ENCODE measurements at places on chromosomes 16 and 17. TPM values are rescaled to one million over a fixed set of nuclear protein-coding genes. Genes with fewer than 3 reads are reported as not detected.

The CBFA2T3 gene
- 11.2 TPM for total RNA-seq

DNA sequence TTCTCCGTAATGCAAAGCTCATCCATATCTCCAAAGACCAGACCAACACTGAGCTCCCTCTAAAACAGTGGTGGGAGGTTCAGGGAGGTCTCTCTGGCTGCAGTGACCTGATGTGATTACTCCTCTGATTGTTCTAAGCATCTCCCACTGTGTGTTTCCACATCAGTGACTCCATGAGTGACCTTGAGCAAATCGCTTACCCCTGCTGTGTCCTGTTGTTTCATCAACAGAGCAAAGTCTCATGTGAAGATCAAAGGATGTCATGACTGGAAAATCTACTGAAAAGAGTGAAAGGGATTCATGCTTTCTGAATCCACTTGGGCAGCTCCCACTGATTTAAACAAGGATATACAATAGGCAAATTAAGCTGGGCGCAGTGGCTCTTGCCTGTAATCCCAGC lies 352.9 kb downstream of the TMEM114 start:
- DNase-seq = no peak

The SLC2A4 gene
- 0.19 TPM for total RNA-seq

DNA sequence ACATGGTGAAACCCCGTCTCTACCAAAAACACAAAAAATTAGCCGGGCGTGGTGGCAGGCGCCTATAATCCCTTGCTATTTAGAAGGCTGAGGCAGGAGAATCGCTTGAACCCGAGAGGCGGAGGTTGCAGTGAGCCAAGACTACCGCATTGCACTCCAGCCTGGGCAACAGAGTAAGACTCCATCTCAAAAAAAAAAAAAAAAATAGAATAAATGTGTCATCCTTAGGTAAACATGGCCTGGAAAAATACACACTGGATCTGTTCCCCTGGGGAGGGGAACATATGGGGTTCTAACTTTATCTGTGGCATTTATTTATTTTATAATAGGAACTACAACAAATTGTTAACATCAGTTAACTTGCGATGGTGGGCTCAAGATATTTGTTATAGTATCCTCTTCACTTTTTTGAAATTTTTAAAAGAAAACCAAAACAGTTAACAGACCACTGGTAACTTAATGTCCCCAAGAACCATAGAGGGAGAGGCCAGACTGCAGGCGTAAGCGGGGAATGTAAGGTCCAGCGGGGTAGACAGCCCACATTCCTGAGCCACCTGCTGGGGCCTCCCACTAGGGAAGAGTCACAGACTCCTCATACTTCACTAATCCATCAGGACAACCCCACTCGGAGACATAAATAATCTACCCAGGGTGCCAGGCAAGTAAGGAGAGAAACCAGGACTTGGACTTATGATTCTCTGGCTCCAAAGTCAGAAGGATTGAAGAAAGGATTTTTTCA lies 12.5 kb upstream of the TXNDC11 start:
- no peak for DNase-seq

DNA sequence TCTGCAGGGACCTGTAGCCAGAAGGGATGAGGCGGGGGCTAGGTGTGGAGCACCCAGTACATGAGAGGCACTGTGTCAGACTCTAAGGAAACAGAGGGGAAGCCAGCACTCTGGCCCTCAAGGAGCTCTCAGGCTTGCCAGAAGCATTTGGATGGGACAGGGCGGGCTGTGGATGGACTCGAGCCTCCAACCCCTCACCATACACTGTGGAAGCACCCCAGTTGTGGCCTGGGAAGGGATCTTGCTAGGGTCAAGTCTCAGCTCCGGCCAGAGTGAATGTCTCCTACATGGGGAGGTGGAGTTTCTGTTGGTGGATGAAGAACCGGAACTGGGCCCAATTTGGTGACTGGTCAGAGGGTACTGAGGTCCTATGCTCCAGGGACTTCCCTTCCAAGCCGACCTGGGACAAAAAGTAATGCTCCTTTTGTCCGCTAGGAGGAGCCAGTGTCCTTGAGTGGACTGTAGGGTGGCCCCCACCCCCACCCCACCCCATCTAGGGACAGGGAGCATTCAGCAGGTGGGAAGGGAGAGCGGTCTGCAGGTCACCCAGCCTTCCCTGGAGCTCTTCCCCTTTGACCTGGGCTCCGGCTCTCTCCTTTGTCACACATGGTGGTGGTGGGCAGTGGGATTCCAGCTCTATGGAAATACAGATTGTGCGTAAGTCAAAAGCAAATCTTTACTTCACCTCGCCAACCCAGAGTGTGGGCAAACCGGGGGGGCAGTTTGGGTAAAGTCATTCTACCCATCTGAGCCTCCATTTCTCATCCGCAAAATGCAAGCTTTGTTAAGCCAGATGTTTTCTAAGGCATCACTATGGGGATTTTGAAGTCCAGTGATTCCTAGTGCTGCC lies 20.4 kb upstream of the PHB1 start:
- peak; percentile 38 for DNase-seq

The CMTM1 gene
- total RNA-seq = 5.1 TPM

GRCh38 chr17:64686705-64687104 lies 24.6 kb upstream of the SMURF2 start:
- DNase-seq = no peak

- DNase-seq = no peak
Observed at GRCh38 chr17:55186937-55187770, 77.6 kb upstream of the HLF start.

The MIS12 gene
- total RNA-seq = 31.2 TPM

GRCh38 chr16:47051031-47051430 lies 77.6 kb upstream of the DNAJA2 start:
- no peak for DNase-seq

DNA sequence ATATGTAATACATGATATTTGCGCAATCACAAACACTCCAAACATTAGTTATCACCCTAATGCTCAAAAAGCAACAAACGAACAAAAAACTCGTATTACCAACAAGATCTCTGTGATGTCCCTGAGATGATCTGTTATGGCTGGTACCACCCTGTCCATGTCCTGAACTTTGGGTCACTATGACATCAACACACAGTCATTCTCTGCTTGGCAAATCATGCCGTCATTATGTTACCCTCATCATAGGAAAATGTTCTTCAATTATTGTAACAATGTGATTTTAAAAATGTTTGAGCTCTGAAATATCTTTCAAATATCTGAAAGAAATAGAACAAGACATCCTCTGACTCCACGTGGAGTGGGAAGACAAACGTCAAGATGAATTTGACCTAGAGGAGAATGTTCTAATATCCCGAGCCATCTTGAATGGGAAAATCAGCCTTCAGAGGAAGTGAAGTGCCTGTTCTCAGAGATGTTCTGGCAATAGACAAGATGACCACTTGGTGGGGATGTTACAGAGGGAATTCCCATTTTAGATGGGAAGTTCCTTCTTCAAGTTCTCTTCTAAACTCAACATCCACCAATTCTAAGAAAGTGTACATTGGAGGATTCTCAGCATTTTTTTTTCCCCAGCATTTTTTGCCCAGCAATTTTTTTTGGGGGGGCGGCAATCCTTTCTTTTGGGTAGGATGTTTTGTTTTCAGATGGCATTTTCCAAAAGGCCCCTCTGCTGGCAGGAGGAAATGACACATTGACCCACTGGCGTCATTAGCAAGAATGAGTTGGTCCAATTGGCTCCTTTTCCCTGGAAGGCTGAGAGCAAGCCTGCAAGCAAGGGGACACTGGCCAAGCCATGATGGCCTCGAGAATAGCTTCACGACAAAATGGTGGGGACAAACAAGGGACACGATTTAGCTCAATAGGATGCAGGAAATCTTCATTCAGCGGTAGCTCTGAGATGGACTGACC lies 3.7 kb upstream of the HSD17B2 start:
- no peak for DNase-seq

The ADAP2 gene
- 8.1 TPM for total RNA-seq

DNA sequence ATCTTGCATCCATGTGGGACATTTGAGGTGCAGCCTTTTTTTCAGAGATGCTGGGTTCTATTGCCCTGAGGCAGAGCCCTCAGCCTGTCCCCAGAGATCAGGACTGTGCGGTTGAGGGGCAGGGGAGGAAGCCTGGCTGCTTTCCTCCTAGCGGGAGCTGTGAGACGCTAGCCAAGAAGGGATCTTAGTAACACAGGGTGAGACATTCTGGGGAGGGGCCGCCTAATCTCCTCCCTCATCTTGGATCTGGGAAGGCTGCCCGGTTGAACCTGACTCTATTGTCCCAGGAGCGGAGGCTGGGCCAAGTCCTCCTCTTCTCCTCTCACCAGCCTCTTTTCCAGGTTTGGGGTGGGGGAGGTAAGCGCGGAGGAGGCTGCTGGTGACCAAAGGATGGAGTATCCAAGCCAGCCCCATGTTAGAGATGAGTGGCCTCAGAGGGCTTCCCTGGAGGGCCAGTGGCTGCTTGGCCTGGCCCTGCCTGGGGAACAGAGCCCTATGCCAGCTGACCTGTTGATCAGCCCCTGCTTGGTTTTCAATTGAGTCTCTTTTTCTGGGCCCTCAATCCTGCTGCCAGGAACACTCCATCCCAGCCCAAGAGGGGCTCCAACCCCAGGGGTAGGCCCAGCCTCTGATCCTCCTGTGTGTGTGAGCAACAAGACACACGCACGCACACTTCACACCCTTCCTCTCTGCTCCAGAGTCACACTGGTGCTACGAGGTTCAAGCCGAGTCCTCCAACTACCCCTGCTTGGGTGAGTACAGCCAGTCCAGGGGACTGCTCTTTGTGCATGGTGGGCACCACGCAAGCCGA lies 5.0 kb downstream of the CA4 start:
- no peak for DNase-seq

- no peak for DNase-seq
Observed at GRCh38 chr16:5621826-5622225, 524.2 kb upstream of the EEF2KMT start.

- no peak for DNase-seq
Observed at GRCh38 chr17:45315648-45316433, 979 bp downstream of the MAP3K14 start.

DNA sequence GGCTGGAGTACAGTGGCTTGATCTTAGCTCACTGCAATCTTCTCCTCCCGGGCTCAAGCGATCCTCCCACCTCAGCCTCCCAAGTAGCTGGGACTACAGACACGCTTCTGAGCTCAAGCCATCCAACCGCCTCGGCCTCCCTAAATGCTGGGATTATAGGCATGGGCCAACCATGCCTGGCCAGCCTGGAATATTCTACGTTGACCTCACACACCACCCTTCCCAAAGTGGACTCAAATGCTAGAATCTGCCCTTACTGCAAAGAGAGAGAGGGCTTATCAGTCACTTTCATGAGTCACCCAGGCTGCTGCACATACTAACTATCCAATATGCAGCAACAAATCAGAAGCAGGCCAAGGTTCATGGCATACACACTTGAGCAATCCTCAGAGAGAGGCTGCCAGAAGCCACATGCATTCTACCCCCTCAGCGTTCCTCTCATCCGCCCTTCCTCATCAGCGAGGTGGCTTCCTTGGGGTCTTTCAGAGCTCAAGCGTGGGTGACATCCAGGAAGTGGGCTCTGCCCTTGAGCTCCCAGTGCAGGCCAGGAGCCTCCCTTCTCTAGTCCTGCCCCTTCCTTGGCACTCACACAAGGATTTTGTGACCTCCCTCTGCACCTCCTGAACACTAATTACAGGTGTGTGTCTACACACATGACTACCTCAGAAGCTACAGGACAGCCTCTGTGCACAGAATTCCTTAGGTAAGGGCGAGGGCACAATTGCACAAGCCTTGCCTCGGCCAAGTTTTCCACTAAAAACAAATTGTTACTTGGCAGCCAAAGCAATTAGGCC lies 24.8 kb upstream of the SIAH1 start:
- no peak for DNase-seq
